ENCODE measurements at places on chromosomes 7 and 10.

GRCh38 chr10:74827694-74828093, 1.3 kb downstream of the KAT6B start:
- DNase-seq, result no peak

DNA sequence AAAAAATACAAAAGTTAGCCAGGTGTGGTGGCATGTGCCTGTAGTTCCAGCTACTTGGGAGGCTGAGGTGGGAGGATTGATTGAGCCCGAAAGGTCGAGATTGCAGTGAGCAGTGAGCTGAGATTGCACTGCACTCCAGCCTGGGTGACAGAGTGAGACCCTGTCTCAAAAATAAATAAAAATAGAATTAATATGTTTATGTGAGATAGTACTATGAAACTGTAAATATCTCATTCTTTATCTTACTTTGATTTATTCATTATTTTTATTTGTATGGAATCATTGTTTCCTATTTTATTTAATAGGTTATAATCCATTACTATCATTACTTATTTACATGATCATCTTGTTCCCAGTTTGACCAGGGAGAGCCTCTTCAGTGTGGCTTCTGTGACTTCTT, 41.0 kb upstream of the STRIP2 start:
- DNase-seq, result no peak

DNA sequence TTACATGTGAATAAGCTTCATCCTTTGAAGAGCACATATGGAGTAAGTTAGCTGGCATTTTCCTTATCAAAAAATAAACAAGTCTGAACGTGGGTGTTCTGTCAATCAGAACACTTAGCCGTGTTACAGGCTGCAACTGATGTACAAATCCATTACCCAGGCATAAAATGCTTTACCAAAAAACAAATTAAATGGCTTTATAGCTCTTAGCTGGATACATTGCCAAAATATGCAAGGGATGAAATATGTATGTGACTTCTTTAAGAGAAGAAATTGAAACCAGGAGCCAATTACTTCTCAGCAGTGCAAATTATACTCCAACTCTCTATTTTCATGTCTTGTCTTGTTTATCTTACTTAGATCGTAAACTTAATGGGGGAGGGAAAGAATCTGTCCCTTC, 214.8 kb downstream of the DGKB start:
- DNase-seq, result no peak

DNA sequence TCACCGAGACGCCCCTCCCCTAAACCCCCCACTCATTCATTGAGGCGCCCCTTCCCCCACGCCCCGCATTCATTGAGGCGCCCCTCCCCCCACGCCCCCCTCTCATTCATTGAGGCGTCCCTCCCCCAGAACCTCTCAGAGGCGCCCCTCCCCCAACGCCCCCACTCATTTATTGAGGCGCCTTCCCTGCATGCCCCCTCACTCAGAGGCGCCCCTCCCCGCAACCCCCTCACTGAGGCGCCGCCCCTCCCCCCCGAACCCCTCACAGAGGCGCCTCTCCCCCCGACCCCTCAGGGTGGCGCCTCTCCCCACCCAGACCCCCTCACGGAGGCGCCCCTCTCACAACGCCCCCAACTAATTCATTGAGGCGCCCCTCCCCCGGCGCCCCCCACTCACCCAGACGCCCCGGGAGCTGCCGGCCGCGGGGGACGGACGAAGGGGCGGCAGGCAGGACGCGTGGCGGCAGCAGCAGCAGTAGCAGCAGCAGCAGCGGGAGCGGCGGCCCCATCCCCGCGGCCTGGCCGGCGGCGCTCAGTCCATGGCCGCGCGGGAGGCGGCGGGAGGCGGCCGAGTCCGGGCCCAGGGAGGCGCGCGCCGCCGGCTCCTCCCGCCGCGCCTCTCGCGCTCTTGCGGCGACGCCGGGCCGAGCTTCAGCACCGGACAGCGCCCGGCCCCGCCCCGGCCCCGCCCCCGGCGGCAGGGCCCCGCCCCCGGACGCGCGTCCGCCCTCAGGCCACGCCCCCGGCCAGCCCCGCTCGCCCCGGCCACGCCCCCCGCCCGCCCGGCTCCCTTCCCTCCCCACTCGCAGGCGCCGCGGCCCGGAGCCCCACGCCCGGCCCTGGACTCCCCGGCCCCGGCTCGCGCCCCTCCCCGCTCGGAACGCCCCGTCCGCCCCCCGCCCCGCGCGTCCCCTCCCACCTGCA, at the start of gene PTPRN2:
Gene PTPRN2, minus strand, starts transcription at position 662 of the 923 bp plus-strand sequence.
- DNase-seq, result peak; percentile 83

- DNase-seq, result no peak
These were observed 675 bp downstream of the ABRAXAS2 start for GRCh38 chr10:124802313-124802675.

DNA sequence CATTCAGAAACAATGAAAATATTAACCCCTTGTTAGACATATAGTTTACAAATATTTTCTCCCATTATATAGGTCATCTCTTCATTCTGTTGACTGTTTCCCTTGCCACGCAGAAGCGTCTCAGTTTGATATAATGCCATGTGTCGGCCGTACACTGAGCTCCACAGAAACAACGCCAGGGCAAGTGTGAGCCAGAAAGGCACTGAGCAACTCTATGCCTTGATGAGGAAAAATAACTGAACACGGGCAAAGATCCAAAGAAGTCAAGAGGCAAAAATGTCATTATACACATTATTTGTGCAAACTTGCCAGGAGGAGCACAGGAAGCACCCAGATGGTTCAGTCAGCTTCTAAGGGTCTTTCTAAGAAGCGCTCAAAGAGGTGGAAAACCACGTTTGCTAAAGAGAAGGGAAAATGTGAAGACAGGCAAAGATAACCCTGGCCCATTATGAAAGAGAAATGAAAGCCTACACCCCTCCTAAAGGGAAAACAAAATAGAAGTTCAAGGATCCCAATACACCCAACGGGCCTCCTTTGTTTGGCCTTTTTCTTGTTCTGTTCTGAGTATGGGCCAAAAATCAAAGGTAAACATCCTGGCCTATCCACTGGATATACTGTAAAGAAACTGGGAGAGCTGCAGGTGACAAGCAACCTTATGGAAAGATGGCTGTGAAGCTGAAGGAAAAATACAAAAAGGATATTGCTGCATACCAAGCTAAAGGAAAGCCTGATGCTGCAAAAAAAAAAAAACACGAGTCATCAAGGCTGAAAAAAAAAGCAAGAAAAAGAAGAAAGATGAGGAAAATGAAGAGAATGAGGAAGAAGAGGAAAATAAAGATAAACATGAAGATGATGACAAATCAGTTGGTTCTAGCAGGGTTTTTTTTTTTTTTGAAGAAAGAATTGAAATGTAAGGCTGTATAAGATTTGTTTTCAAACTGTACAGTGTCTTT, 15.5 kb downstream of the ARHGAP12 start:
- DNase-seq, result no peak

GRCh38 chr7:84914598-84914997, 272.3 kb downstream of the SEMA3D start:
- no peak for DNase-seq

DNA sequence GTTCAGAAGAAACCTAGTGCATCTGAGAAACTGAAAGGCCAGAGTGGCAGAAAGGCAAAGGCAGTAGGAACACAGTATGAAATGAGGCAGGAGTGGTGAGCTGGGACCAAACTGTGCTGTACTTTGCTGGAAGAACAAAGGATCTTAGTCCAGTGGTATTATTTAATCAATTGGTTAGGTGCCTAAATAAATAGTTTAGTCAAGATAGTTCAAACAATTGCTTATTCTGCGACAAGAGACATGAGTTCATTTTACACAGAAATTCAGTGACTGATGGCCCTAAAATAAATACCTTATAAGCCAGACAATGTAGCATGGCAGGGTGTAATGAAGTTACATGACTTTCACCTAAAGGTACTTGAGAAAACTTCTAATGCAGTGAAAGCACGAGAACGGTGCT, 181.8 kb upstream of the LRRN3 start:
- no peak for DNase-seq

GRCh38 chr10:114246679-114247305, 7.7 kb downstream of the VWA2 start:
- peak; percentile 69 for DNase-seq

GRCh38 chr7:87784424-87784823, 91.7 kb downstream of the SLC25A40 start:
- DNase-seq, result no peak

DNA sequence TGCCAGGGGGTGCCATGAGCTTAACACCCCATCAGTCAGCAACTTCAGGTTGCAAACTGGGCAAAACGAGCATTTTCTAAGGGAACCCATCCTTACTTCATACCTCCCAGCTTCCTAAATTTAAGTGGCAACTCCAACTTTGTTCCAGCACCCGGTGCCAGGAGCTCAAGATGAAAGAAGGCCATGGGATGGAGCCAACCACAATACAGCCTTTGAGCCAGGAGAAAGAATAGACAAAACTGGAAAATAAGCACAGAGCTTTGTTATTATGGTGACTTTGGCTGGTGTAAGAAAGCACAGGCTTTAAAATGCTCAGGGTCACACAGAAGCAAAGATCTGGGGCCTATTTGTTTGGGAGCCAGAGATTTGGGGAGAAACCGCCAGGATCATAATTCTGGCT, 388.7 kb upstream of the MGMT start:
- no peak for DNase-seq

GRCh38 chr7:85114342-85114741, 72.5 kb downstream of the SEMA3D start:
- DNase-seq, result no peak

GRCh38 chr7:85815526-85815925, 628.7 kb upstream of the SEMA3D start:
- DNase-seq, result no peak

GRCh38 chr10:28769091-28769604, 91.8 kb downstream of the BAMBI start:
- no peak for DNase-seq

DNA sequence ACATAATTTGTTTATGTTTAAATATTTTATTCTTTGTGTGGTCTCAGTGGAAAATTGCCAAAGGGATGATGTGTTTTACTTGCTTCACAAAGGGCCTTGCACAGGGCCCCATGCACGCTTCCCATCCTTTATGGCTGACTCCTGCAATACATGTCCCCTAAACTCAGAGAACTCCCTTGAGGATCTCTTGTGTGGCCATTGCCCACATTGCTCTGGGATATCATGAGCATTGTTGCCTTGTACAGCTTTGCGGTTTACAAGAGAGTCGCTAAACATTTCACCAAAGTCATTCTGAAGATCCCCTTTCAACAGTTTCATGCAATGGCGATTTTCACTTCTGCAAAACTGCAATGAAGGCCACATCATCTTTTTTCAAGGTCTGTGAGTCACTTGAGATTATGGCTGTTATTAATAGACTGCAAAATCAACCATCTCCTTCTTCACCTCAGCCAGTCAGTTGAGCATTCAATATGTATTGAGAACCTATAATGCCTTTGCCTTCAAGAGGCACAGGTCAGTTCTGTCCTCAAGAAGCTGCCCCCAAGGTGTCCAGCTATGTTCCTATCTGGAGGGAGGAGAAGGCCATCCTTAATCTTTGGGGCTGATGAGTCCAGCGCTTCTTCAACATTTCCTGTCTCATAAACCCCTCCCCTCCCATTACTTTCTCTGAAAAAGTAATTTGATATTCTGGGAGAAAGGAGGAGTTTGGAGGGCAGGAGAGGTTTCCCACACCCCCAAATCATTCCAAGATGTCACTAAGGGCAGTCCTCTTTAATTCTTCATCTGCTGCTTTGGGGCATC, 108.1 kb downstream of the CCDC71L start:
- no peak for DNase-seq

- DNase-seq, result peak; percentile 64
These were observed 31.5 kb downstream of the RAB19 start for GRCh38 chr7:140435252-140435895.

Data from upper lobe of right lung (tissue), 1 donor.